CD8-positive, alpha-beta memory T cell (primary cell): ENCODE measurements at places on chromosomes 12 and 14.

GRCh38 chr12:46386877-46387629 lies 14.5 kb upstream of the SLC38A2 start:
- no peak for DNase-seq

DNA sequence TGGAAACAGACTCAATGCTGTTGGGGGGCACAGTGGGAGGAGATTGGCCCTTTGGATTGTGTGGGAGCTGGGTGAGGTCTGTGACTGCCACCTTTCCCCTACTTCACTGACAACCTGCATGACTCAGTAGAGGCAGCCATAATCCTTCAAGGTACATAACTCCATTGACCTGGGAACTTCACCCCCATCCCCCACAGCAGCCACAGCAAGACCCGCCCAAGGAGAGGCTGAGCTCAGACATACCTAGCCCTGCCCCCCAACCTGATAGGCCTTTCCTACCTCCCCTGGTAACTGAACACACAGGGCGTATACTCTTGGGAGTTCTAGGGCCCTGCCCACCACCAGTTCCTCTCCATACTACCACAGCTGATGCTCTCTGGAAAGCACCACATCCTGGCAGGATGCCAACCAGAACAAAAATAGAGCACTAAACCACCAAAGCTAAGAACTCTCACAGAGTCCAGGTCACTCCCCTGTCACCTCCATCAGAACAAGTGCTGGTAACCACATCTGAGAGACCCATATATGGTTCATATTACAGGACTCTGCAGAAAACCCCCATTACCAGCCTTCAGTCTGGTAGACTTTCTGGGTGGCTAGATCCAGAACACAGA lies 703.9 kb downstream of the FSCB start:
- no peak for DNase-seq

DNA sequence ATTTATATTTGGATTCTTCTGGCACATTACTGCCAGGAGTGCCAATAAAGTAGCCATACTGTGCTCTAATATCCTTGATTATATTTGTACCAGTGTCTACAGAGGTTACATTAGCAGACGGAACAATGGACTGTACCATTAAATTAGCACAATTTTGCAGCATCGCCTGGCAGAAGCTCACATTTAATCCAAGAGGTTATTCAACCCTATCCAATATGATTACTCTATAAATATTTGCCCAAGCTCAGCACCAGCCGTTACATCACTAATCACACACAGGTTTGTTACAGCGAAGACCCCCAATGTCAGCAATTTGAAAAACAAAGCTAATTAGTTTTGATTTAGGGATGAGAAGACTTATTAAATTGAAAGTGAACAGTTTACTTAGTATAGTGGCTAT lies 16.9 kb upstream of the MGST1 start:
- DNase-seq: no peak

DNA sequence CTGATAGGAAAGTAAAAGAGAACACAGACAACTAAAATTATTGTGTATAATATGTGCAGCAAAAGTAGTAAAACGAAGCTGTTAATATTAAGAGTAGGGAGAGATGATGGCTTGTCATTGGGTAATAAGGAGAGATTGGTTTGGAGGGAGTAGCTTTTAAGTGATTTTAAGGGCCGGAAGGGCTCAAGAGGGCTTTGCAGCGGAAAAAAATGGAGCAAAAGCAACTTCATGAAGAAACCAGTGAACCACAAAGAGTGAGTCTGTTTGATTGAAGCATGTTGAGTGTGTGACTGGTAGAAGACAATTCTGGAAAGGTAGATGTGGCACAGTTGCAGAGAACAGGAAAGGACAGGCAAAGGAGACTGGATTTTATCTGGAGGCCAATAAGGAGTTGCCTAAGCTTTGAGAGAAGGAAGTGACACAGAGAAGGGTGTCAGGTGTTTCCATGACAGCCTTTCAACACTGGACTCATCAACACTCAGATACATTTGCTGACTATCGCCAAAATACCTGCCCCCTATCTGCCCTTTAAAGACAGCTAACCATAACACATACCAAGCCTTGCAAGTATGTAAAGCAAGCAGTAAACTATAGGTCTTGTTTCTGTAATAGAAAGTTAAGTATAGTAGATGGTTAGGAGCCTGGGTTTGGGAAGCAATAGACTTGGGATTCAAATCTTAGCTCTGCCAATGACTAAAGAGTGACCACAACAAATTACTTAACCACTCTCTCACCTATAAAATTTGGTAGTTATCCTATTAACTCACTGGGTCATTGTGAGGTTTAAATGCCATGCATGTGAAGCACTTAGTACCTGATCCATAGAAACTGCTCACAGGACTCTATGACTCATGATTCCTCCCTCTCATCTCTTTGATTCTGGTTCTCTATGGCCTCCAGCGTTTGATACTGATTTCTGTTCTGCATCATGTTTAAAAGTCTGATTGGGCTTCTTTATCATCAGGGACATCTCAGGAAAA lies 117.3 kb upstream of the LMNTD1 start:
- DNase-seq: no peak

DNA sequence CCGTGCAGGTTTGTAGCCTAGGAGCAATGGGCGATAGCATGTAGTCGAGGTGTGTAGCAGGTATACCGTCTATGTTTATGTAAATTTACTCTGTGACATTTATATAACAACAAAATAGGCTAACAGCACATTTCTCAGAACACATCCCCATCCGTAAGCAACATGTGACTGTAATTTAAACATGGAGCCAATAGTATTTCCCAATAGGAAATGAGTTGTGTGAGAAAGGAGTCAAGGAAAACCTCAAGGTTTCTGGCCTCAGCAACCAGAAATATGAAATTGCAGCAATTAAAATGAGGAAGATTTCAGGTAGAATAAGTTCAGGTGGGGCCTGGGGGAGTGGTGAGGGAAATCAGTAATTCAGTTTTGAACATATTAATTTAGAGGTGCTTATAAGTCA lies 136.0 kb downstream of the MSRB3 start:
- no peak for DNase-seq

DNA sequence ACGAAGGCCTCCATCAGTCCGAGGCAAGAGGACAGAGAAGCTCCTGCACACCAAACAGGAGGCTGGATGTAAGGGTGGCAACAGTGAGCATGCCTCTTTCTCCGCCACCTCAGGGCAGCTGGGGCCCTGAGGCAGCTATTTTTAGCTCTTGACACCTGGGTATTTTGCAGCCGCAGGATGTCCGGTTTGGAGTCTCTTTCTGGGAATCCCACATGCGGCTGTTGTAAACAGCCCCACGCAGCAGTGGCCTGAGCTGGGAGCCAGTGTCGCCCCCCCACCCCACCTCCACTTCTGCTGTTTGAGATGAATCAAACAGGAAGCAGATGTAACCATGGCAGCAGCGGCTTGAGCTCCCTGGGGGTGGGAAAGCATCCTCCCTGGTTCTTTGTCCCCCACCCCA lies 11.7 kb downstream of the HDAC7 start:
- peak; percentile 68 for DNase-seq

DNA sequence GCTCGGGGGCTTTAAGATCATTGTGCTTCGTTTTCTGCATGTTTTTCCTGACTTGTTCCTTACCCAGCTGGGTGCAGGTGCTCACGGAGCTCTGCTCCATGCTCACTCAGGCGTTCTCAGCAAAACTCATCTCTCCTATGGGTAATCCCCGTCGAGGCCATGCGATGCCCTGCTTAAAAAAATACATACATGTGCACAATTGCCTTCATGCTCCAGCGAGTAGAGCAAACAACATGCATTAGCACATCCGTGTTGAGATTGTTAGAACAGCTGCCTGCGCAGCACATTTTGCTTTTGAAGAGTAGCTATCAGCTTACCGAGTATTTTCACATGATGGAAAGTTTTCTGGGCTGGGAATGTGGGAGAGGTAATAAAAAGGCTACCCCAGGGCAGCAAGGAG lies 16.2 kb downstream of the AACS start:
- DNase-seq: no peak

DNA sequence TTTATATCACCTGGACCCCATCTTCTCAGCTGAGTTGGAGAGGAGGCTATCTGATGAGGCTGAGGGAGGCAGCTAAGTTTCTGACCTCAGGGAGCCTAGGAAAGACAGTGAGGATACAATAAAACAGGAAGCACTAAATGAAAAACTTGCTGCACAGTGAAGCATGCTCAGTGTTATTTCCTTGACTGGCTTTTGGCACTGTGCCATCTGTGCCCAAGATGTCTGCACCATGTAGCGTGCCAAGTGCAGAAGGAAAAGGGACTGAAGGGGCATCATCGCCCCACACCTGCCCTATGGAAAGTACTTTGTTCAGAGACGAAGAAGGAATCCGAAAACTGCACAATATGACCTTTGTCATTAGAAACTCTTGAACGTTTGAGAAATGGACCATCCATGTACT lies 102.7 kb downstream of the ANO4 start:
- DNase-seq: no peak

DNA sequence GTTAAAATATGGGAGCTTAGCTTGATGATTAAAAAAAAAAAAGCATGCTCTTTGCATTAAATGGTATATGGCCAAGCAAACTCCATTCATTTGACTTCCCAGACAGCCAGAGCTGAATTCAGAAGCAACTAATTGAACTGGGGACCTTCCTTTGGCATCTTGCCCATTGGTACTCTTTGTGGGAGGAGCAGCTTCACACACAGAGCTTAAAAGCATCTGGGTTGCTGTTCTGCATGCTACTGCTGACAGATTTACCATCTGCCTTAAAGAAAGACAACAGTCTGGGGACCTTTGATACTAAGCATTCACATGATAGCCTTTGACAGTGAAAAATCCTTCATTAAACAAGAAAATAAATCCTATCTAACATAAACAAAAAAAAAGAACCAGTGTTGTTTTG lies 977.9 kb downstream of the TMTC2 start:
- DNase-seq: no peak

- DNase-seq: peak; percentile 35
Measured at GRCh38 chr12:85277900-85278597, 2.0 kb upstream of the ALX1 start.

GRCh38 chr14:55373784-55374705 lies 37.6 kb downstream of the ATG14 start:
- DNase-seq: peak; percentile 53

GRCh38 chr12:121059031-121059898 lies 20.2 kb upstream of the OASL start:
- DNase-seq: no peak

DNA sequence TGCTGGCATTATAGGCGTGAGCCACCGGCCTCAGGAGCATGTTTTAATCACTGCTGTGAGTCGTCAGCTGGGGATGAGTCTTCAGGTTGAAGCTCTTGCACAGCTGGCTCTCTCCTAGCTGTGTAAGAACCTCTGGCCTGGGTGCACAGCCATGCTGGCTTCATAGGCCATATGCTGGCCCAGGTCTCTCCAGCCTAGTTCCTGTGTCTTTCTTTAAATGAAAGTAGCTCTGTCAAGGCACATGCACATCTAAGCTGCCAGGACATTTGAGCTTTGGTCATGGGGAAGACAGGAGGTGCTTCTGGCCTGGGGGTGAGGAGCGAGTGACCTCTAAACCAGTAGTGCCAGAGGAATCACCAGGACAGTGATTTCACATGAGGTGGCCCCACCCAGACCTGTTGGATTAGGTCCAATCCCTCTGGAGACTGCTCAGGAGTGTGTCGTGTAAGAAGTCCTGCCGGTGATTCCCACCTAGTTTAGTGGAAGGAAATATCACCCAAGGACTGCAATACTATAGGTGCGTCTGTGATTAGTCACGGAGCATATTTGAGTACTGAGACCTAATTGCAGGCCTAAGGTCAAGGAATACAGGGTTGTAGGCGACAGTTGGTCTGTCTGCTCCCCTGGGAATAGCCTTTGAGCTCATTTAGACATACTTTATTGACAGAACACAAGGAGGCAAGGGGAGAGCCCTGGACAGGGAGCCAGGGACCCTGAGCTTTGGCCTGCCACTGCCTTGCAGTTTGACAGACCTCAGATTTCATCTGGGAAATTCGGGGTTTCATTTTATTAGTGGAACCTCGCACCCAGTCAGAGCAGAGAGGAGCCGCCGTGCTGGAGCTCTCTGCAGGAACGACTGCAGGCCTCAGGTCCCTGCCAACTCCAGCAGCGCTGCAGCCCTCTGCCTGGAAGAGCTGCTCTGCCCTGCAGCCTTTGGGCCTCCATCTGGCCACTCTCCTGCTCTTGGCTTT lies 67.0 kb downstream of the ANKRD9 start:
- DNase-seq: no peak

DNA sequence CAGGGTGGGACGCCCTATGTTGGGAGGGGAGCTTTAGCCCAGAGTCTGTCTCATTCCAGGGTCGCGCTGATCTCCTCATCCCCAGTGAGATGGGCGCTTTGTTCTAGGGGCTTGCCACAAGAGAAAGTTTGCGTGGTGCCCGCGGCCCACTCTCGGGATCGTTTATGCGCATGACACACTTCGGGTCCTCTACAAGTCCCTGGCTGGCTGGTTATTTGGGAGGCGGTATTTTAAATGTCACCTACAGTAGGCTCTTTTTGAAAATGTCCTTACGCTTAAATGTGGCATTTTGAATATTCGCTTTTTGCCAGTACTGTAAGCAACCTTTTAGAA lies 541 bp downstream of the GOLT1B start:
- no peak for DNase-seq

- DNase-seq: no peak
Measured at GRCh38 chr14:87261621-87262020, 731.4 kb downstream of the GALC start.

- no peak for DNase-seq
Measured at GRCh38 chr14:20969336-20969735, 14.0 kb downstream of the RNASE2 start.

- no peak for DNase-seq
Measured at GRCh38 chr14:69882116-69882864, 3.1 kb downstream of the SMOC1 start.

GRCh38 chr12:85281636-85282312 lies 1.8 kb downstream of the ALX1 start:
- DNase-seq: no peak

- peak; percentile 33 for DNase-seq
Measured at GRCh38 chr14:101761881-101762529, 496 bp downstream of the PPP2R5C start.

GRCh38 chr14:25464078-25464477 lies 414.1 kb upstream of the STXBP6 start:
- DNase-seq: no peak

DNA sequence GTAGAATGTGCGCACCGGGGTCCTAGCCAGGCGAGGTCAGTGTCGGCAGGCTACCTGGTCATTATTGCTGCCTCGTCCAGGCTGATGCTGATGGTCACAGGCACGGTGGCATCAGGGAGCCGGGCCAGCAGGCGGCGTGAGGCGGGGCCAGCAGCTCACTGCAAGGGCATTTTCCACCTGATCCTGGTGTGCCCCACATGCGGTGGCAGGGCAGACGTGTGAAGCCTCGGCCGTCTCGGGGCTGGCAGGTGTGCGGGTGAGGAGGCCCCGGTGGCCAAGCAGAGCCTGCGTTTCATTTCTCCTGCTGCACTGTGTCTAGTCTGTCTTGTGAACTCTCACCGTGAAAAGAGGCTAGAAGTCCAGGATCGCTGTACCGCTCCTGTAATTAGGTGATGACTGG lies 12.0 kb upstream of the AMN start:
- DNase-seq: no peak
